ENCODE measurements at places on chromosomes 2 and 18.

DNA sequence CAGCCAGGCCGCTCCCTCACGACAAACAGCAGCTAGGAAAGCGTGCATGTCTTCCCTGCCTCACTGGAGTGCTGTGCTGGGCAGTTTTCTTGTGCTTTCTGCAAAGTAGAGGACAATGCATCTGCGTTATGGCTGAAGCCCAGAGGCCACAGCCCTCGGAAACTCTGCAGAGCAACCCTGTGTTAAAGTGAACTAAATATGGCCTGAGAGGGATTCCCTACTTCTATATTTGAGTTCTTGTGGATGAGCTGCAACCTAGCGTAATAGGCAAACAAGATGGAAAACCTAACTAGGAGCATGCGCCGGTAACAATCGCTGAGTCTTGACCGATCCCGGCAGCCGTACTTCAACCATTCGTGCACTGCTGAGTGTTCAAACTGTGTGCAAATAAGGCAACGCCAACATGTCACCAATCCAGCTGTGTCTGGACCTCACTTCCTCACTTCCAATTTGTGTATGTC, 471.9 kb upstream of the HS6ST1 start:
- DNase-seq, result no peak

- DNase-seq, result no peak
Observed at GRCh38 chr2:47833516-47833968, 50.6 kb downstream of the MSH6 start.

DNA sequence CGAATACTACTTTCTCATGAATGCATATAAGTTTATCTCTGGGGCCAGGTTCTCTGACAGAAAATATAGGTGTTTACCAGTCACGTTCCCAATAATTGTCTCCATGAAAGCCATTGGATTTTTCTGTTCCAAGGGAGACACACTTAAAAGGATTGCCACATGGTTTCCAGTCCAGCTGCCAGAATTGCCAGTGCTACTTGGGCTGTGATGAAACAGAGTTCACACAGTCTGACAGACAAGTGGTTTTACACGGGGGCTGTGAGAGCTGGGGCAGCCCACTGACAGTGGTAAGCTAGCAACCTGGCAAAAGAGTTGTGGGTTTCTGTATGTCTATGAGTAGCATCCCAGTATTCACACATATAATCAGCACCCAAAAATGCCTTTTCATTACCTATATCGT, 27.7 kb upstream of the ATRAID start:
- no peak for DNase-seq

- no peak for DNase-seq
Observed at GRCh38 chr2:19879120-19879519, 22.7 kb downstream of the TTC32 start.

DNA sequence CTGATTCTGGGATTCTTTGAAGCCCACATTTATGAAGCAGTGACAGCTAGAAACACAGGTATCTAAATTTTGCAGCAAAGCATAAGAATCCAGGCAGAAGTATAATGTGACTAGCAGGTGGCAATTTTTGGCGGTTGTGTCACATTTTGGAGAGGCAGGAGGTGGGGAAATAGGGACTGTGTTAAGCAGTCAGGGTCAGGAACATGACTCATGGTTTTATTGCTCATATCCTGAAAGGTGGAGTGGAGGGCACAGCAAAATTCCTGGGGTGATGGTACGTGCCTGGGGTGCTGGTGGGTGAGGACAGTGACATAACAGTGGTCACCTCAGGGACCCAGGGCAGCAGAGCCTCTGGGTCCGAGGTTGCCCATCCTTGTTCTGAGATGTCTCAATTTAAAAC, 63.5 kb upstream of the TTN start:
- no peak for DNase-seq

- DNase-seq, result no peak
Observed at GRCh38 chr2:200871151-200871550, 6.7 kb upstream of the CLK1 start.

DNA sequence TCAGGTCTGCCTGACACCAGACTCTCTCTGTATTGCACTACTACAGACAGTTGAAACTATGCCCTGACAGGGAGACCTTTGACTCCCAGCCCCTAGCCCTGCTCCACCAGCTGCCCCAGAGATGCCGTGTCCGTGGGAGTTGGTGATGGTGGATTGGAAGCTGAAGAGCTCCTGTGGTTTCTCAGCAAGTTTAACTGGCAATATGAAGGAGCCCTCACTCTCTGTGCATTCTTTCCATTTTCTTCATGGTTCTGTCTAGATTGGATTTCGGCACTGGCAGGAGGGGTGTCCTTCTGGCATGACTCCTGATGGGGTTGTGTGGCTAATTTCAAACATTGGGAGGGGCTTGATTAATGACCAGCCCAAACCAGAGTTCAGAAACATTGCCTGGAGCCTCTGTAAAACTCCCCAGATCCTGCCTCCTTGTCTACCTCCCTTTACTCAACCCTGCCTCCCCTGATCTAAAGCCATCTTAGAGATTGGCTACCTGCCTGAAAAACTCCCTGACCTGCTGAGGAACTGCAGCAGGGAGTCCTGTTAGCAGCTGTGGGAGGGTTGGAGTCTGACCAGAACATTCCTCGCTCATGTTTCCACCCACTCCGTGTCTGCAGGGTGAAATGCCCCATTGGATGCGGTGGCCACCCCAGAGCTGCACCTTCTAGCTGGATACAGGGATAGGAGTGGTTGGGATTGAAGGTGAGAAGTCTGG, 206.9 kb upstream of the SPRED2 start:
- DNase-seq, result no peak

DNA sequence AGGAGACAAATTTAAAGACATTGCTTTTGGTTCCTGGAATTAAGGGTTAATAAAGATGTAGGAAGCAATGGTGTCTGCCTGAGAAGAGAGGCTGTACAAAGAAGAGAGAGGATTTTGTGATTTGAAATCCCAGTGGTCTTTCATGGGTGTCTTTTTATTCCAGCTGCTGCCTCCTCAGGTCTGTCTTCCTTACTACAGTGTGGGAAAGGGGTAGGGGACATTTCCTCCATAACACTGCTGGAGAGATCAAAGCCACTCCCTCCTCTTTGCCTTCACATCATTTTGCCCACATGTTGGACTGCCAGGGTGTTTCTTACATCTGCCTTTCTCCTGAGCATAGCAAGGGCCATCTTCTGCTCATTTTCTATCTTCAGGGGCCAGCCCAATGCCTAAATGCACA, 348.5 kb downstream of the EN1 start:
- no peak for DNase-seq

DNA sequence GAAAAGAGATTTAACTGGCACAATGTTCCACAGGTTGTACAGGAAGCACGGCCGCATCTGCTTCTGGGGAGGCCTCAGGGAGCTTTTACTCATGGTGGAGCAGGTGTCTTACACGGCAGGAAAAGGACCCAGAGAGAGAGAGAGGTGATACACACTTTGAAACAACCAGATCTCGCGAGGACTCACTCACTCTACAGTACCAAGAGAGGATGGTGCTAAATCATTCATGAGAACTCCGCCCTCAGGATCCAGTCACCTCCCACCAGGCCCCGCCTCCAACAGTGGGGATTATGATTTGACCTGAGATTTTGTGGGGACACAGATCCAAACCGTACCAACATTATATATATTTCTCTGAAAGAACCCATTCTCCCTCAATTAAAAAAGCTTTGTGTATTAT, 79.7 kb upstream of the DOCK10 start:
- DNase-seq, result no peak

DNA sequence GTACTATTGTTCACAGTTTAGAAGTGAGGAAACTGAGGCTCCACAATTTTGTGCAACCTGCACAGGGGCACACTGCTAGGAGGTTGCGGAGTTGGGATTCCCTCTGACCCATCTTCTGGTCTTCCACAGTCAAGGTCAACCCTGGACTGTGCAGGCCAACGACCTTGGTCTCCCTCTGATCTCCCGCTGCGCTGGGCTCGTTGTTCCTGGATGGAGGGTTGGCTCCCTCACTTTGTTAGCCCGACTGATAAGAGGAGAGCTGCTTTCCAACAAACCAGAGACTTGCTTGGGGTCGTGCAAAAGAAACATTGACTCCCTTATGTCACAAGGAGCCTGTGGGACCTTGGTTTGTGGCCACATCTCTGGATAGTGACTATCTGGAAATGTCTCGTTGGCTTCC, 187.6 kb downstream of the MYCN start:
- DNase-seq, result no peak

DNA sequence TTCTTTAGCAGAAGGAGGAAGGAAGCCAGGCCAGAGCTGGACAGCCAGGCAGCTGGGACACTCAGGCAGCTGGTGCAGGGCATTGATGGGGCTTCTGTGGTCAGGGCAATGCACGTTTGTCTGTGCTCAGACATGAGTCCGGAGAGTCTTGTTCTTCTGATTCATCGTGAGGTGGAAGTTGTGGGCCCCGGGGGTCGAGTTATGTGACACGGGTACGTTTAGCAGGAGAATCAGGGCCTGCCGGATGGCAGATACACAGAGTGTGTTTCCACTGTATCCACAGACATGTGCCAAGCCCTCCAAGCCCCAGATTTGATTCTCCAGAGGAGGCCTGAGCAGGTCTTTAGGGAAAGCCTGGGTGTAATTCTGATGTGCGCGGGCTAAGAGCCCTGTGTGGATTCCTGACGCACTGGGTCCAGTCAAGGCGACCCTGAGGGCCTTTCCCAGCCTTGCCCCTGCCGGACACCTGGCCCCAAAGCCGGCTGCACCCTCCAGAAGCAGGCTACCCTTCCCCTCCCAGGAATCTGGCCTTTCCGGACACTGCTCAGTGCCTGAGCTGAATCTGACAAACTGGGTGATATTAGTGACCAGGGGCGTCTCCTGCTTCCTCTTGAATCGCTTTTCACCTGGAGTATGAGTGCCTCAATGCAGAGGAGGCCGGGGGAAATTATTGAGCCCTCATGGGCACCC, 10.1 kb downstream of the ARHGEF4 start:
- no peak for DNase-seq

DNA sequence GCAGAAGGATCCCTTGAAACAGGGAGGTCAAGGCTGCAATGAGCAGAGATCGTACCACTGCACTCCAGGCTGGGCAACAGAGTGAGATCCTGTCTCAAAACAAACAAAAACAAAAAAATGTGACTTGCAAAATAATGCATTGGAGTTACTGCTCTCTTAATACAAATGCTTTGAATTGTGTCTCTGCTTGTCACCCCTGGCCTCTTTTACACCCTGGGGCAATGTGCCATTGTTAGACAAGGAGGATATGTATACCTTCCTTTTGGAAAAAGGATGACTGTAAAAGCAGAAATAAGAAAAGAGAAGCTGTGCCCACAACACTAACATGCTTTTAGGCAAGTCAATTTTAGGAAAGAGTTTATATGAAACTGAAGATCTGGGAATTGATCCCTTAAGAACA, 20.8 kb upstream of the C2orf74 start:
- no peak for DNase-seq

GRCh38 chr2:78721355-78722033, 304.0 kb upstream of the REG3G start:
- DNase-seq, result no peak

- DNase-seq, result no peak
Observed at GRCh38 chr2:175690113-175690837, 311.8 kb downstream of the LNPK start.

DNA sequence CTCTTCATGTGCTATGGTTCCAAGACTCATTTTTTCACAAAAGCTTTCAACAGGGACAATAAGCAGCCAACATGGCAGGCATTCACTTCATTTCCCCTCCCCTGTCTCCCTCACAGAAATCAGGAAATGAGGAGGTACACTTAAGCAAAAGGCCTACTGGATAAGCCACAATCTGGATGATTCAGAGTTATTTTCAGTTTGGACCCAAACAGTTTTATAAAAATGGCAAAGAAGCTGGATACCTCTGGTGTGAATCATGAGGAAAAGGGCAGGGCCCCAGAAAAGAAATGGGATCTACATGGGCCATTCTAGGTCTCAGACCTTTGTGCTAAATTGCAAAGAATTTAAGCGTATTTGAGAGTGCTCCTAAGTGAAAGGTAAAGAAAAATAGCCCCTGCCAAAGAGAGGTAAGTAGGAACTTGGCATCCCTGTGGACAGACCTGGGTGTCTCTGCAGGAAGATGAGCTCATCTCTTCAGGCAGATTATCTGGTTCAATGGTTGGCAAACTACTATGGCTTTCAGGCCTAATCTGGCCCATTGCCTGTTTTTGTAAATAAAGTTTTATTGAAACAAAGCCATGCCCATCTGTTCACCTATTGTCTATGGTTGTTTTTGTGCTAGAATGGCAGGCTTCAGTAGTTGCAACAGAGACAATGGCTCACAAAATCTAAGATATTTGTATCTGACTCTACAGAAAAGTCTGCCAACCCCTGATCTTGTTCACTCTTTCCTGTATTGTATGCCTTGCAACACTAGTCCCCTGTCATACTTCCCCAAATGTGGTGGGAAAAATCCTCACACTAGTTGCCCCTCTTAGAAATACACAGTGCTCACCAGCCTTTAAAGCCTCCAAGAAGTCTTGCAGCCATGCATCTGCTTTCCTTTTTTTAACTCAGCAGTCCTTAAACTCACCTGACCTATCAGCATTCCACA, 315.0 kb downstream of the ALK start:
- no peak for DNase-seq

GRCh38 chr2:75632091-75632701, 14.4 kb upstream of the MRPL19 start:
- DNase-seq, result no peak
